ENCODE measurements at places on chromosomes 3 and 15.

DNA sequence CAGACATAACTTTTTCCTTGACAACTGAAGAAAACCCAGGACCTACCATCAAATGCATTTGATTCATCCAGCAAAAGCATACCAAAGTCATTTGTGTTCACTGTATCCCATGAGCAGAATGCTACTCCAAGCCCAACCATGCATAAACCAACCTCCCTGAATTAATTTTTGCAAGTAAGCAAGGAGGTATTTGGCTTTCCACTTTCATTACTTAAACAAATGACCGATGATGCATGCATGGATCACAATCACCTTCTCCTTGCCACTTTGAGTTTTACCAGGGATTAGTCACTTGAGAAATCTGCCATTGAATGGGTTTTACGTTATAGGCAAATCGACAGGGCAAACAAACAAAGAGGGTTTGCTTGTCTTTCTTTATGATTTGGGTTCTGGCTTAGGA lies 214.8 kb downstream of the FMN1 start:
- no peak for DNase-seq

- DNase-seq, result no peak
These were observed 454.0 kb upstream of the ROBO2 start for GRCh38 chr3:76585794-76586392.

DNA sequence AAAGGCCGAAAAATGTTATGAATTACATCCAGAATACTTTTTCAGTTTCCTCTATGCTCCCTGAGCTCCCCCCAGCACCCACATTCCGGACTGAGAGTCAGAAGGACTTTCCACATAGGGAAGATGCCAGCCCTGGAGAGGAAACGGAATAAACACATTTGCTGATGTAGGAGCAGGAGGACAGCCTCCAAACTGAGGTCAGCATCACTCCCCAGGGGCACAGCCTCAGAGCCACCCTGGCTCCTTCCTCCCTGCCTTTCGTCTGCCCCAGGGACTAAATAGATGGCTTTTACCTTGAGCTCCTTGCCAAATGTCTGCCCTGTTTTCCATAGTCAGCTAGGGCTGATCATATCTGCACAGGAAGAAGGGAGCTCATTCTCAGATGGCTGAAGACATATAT lies 22.6 kb upstream of the SLCO2A1 start:
- DNase-seq, result no peak

- no peak for DNase-seq
These were observed 90.9 kb upstream of the AGBL1 start for GRCh38 chr15:85988741-85989140.

GRCh38 chr15:87755226-87755625 lies 501.3 kb downstream of the NTRK3 start:
- DNase-seq, result no peak

DNA sequence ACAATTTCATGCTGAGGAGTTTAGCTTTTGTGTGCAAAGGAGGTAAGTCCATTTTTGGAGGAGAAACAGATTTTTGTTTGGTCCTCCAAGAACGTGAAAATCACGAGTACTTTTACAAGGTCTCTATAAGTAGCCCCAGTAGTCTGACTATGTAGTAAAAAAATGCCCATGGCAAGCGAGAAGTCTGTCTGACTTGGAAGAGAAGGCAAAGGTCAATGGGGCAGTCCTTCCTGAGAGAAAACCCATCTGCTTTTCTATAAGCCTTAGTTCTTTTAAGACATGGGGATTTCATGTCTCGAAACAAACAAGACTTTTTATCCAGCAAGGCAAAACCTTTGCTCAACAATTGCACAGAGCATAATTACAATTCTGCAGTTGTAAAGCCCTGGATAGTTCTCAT lies 183.2 kb downstream of the GAP43 start:
- no peak for DNase-seq

- DNase-seq, result no peak
These were observed 18.8 kb downstream of the BCL2L10 start for GRCh38 chr15:52093539-52094510.

GRCh38 chr3:66098436-66098835 lies 59.7 kb upstream of the MAGI1 start:
- DNase-seq, result no peak

Measured in stimulated activated CD8-positive, alpha-beta memory T cell treated with anti-CD3 and anti-CD28 coated beads, Interleukin-4, amount 100 ng/mL, for 24 hours (primary cell).